ENCODE measurements at places on chromosomes 11 and 22.

DNA sequence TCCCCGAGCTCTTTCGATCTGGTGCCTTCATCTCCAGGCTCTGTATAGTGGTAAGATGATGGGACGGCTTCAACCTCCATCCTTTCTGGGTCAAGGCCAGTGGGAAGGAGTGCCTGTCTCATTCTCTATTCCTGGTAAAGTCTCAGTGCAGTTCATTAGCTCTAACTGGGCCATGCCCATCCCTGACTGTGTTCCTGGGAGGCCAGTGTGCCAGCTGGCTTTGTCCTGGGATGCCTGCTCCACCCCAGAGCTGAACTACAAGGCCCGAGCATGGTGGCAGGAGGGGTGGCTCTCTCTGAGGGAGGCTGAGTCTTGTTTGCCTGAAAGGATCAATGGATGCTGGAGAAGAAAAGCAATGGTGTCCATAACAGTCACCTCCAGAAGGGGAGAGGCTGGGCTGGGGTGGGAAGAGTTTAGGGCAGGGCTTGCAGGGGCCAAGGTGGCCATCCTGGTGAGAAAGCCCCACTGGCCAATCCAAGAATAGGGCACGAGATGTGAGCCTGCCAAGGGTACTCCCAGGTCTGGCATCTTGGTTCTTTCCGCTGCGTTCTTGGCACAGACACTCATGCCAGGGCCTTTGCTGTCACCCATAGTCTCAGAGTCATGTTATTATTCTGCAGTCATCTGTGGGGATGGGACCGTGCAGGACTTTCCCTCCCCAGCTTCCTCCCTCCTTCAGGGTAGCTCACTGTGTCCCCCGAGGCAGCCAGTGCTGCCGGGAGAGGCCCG is 60.1 kb downstream of the PARVB start:
- no peak for DNase-seq

- no peak for DNase-seq
Observed at GRCh38 chr11:129935723-129936122, 40.3 kb upstream of the NFRKB start.

DNA sequence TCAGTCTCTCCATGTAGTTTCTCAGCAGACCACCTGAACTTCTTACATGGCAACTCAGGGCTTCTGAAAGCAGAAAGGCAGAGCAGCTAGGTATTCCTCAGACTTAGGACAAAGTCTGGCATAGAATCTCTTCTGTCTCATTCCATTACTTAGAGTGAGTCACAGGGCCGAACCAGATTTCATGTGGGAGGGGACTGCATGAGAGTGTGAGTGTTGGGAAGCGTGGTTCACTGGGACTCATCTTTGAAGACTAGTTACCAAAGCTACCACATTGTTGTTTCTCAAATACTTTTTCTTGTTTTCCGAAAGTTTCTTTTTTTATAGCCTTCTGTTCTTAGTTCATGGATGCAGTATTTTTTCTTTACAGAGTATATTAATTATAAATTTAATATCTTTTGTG is 36.1 kb upstream of the SCN3B start:
- no peak for DNase-seq

DNA sequence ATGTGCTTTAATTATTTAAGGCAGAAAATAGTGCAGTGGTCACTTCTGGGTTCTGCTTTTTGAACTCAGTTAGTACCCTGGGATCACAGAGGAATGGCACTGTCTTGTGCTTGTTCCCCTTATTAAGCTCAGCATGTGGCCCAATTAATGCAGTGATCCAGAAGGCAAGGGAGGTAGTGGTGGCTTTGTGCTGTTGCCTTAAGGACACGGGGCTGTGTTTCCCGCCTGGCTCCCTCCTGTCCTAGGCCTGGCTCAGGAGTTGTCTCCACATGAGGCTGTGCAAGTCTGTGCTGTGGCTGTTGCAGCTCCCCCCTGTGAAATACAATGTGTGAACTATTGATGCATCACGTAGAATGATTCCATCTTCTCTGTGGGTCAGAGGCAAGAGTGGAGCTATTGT is 49.2 kb upstream of the CABP7 start:
- DNase-seq = no peak

- DNase-seq = no peak
Observed at GRCh38 chr22:50560034-50560433, 2.7 kb downstream of the SYCE3 start.

DNA sequence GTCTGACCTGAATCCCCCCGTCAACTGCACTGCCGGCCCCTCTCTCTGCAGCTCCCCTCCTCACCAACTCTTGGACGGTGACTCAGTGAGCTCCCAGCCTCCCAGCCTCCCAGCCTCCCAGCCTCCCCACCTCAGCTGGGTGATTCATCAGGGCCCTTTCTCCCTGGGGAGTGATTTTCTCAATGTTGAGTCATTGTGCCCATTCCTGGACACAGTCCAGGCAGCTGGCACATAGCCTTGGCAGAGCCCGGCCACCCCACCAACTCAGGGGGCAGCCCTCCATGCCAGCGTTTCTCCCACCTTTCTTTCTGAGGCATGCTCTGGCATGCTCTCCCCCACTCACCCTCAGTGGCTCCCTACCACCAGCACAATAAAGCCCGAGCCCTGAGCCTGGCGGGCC is 30.7 kb downstream of the PDE2A start:
- DNase-seq = no peak

GRCh38 chr11:117413616-117414015 is 86.0 kb downstream of the CEP164 start:
- DNase-seq = no peak

GRCh38 chr11:70244698-70245097 is 25.8 kb upstream of the PPFIA1 start:
- no peak for DNase-seq

GRCh38 chr11:12686246-12687060 is 12.2 kb downstream of the TEAD1 start:
- no peak for DNase-seq

GRCh38 chr11:29135504-29135903 is 881.3 kb downstream of the KCNA4 start:
- no peak for DNase-seq

DNA sequence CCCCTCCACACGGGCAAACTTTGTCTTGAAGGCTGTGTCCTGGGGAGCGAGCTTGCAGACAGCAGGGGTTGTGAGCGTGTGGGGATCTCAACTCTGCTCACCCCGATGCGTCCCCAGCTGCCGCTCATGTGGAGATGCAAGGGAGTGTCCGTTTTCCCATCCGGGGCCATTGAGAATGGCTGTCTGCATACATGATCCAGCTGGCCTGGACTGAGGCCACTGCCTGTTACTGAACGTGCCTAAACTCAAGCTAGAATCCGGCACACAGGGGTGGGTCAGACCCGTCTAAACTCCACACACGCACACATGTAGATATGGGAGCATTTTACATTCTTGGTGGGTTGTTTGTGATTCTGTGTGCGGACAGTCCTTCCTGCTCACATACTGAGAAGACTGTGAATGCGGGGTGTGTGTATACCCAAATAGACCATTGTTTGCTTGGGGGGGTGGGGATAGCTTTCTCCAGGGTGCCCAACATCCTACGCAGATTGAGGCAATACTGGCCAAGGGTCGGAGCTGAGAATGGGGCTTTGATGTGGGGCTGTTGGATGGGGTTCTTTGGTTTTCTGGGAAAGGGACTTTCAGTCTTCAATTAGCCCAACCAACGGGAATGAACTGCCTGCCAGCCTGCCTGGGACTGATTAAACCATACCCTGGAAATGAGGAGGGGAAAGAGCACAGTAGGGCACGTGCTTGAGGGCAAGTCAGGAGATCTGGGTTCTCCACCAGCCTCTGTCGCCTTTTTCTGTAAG is 60.4 kb downstream of the ST3GAL4 start:
- no peak for DNase-seq

DNA sequence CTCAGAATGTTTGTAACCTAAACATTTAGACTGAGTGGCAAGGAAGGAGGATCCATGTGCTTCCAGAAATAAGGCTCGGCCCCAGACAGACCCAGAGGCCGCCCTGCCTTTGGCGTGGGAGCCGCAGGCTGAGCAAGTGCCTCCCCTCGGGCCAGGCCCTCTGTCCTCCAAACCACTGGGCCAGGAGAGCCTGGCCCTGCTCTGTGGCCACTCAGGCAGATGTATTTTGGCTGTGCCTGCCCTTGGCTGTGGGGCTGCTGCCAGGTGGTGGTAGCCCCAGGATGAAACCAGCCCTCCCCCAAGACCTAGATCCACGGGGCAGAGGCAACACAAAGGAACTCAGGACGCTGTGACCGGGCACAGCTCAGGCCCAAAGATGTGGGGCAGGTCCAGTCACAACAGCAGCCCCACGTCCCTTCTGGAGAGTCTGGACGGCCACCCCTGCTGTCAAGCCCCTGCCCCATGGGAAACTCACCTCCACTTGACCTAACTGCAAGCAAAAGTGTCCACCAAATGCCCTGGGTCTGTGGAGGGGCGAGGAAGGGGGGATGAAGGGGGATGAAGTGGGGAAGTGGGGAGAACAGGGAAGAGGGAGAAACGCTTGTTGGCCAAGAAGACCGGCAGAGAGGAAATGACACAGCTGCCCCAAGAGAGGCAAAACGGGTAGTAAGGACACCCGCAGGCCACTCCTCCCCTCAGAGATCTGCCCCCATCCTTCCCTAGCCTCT is 24.0 kb downstream of the PISD start:
- no peak for DNase-seq

GRCh38 chr11:120827820-120828219 is 196.1 kb upstream of the TBCEL start:
- no peak for DNase-seq

- DNase-seq = no peak
Observed at GRCh38 chr11:116339306-116340098, 433.3 kb downstream of the BUD13 start.

GRCh38 chr11:27254744-27255446 is 108.1 kb downstream of the CCDC34 start:
- no peak for DNase-seq

- no peak for DNase-seq
Observed at GRCh38 chr11:36738292-36738861, 140.3 kb upstream of the RAG2 start.

GRCh38 chr11:128852327-128853023 is 14.6 kb downstream of the KCNJ1 start:
- DNase-seq = no peak

- no peak for DNase-seq
Observed at GRCh38 chr11:9765320-9766101, 101.6 kb downstream of the SWAP70 start.

- no peak for DNase-seq
Observed at GRCh38 chr11:19430754-19431398, 190.1 kb upstream of the E2F8 start.

DNA sequence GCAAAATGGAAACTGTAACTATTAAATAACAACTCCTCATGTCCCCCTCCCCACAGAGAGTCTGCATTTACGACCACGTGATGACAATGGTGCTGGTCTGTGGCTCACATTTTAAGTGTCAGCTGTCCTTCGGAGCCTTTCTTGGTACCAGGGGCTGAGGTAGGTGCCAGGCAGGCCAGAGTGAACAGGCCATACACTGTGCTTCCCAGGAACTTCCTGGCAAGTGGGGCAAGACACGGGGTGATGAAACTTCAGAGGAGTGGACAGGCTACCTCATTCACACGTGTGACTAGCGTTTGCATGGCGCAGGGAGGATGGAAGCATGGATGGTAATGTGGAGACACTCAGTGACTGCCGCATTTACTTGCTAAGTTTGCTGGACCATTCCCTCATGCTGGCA is 10.4 kb upstream of the YPEL1 start:
- no peak for DNase-seq

DNA sequence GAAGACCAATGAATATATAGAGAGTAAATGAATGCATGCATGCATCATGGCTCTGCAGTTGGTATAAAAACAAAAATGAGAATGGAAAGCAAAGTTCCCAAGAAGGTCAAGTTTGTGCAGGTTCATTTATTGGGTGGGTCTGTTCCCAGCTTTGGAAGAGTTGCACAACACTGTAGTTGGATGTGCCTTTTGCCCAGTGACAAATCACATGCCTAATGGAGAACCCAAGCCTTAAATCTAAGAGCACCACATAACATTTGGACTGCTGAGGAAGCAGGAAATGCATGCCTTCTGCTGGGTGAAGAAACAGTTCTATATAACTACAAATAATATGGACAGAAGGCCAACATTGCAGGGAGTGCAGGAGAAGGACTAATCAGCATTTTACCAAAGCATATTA is 30.6 kb downstream of the PRCP start:
- no peak for DNase-seq

GRCh38 chr11:12537778-12538401 is 136.3 kb upstream of the TEAD1 start:
- DNase-seq = no peak

GRCh38 chr11:15341587-15341986 is 226.9 kb downstream of the INSC start:
- no peak for DNase-seq

DNA sequence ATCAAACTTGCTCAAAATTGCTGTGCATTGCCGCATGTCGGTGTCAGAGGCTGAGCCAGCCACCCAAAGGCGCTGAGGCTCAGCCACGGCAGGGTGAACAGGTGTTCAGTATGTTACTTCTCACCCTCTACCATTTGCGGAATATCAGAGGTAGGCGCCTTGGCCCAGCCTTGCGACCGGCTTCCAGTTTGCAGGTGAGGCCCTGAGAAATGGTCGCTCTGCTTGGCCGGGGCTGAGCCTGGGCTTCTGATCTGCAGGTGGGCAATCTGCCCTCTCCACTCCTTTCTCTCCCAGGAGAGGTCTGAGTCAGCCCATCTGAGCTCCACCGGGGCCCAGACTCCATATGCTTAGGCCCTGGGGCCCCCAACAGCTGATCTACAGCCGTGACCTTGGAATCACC is 71.0 kb downstream of the RPS6KA4 start:
- no peak for DNase-seq

- no peak for DNase-seq
Observed at GRCh38 chr22:45742866-45743450, 71.3 kb downstream of the ATXN10 start.

DNA sequence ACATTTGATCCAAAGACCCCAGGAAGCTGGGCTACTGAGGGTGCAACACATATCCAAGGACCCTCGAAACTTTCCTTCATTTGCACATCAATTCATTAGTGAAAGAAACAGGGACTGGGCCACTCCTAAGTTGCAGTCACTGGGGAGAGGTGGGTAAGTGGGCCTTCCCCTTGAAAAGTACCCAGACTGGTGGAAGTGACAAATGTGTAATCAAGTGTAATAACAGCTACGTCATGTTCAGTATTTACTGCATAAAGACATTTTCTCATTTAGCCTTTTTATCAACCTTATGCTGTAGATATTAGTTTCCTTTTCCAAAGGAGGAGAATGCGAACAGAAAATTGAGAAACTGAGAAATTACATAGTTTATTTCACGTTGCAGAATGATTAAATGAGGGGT is 101.9 kb upstream of the OLFML1 start:
- DNase-seq = no peak

Data from stimulated activated CD8-positive, alpha-beta memory T cell treated with anti-CD3 and anti-CD28 coated beads, Interleukin-4, amount 100 ng/mL, for 48 hours (primary cell).